ENCODE measurements at places on chromosomes 1 and 21. TPM values are rescaled to one million over a fixed set of nuclear protein-coding genes. Genes with fewer than 3 reads are reported as not detected.

PTGFR gene
- polyA plus RNA-seq = 3.6 TPM

CACNA1S gene
- not detected for polyA plus RNA-seq

FAM72A gene
- polyA plus RNA-seq = 8.8 TPM

ABCA4 gene
- 0.06 TPM for polyA plus RNA-seq

IGFN1 gene
- polyA plus RNA-seq = 0.18 TPM

FCRL6 gene
- not detected for polyA plus RNA-seq

OR6N1 gene
- polyA plus RNA-seq = not detected

GNAT2 gene
- polyA plus RNA-seq = 0.16 TPM

BLACAT1 gene
- polyA plus RNA-seq = not detected

BMP8A gene
- 0.16 TPM for polyA plus RNA-seq

LCE3E gene
- polyA plus RNA-seq = not detected

FCRL3 gene
- polyA plus RNA-seq = not detected

SLC37A1 gene
- 2.8 TPM for polyA plus RNA-seq

Measured in SK-N-SH (cell line).